ENCODE measurements at places on chromosomes 2 and 18. TPM values are rescaled to one million over a fixed set of nuclear protein-coding genes. Genes with fewer than 3 reads are reported as not detected.

The HMSD gene
- total RNA-seq = 2.8 TPM

The SERPINB11 gene
- 0.93 TPM for total RNA-seq

The RASGRP3 gene
- 18.0 TPM for total RNA-seq

The SERPINB4 gene
- not detected for total RNA-seq

The NT5C1B gene
- not detected for total RNA-seq

The NPAS2 gene
- total RNA-seq = 9.5 TPM

The SLC66A3 gene
- total RNA-seq = 18.6 TPM

The STEAP3 gene
- 2.6 TPM for total RNA-seq

Measured in camera-type eye (tissue), 1 donor.